ENCODE measurements at places on chromosomes 2 and 18. TPM values are rescaled to one million over a fixed set of nuclear protein-coding genes. Genes with fewer than 3 reads are reported as not detected.

Gene OTOS
- total RNA-seq, result not detected

Gene IL36RN
- not detected for total RNA-seq

Gene CELF4
- total RNA-seq, result not detected

DNA sequence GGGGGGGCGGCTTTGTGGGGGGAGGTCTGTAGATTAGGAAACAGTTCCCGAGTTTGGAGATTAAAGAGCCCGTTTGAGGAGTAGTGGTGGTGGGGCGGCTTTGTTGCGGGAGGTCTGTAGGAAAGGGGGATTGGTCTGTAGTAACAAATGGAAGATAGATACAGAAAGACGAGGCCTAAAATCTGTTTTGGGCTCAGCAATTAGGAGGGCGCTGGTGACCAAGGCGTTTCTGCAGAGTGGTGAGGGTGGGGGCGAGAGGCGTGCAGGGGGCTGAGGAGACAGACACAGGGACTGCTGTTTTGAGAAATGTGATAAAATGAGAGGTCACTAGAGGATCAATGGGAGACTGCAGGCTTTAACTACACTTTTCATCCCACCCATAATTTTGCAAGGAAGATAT lies 1.6 kb upstream of the ADNP2 start:
- DNase-seq, result no peak

DNA sequence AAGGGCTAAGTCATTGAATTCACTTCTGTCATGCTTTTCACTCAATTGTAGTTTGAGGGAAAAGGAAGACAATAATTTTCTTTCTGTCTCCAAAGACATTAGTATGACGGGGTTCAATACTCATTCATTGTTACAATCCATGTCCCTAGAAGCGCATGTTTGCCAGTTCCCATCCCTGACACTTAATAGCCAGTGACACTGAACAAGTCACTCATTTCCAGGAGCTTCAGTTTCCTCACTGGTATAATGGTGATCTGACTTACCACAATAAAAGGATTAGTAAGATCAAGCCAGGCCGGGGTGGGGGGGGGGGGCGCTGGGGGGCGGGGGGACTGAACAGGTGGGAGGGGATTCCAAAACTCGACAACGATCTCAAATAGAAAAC lies 144.8 kb upstream of the MAP3K20 start:
- DNase-seq, result no peak

DNA sequence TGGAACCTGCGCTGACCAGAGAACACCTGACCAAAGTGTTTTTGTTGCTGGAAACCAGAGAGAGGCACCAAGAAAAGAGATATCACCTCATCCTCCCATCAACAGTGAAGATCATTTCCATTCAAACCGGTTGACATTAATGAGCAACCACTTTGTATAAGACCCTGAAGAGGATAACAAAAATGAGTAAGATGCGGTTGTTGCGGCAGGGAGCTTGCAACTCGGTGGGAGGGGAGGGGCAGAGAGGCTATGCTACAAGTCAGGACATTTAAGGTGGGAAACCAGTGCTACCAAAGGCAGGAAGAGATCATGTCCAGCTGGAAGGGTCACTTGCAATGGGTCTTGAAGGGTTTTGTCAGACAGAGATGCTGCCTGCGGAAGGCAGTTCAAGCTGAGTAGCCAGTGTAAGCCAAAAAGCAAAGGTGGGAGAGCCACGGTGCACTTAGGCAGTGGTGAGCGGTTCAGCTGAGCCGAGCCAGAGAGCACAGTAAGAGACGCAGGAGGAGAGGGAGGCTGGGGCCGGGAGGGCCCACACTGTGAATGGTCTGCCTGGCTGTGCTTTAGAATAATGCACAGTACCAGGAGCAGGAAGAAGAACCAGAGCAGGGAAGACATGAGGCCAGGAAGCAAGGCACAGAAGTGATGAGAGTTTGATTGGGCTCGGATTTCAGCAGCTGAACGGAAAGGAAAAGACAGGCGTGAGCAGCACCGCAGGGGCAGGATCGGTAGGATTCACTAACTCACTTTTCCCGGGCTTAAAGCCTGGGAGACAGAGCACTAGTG lies 24.4 kb upstream of the DTNB start:
- DNase-seq, result no peak

DNA sequence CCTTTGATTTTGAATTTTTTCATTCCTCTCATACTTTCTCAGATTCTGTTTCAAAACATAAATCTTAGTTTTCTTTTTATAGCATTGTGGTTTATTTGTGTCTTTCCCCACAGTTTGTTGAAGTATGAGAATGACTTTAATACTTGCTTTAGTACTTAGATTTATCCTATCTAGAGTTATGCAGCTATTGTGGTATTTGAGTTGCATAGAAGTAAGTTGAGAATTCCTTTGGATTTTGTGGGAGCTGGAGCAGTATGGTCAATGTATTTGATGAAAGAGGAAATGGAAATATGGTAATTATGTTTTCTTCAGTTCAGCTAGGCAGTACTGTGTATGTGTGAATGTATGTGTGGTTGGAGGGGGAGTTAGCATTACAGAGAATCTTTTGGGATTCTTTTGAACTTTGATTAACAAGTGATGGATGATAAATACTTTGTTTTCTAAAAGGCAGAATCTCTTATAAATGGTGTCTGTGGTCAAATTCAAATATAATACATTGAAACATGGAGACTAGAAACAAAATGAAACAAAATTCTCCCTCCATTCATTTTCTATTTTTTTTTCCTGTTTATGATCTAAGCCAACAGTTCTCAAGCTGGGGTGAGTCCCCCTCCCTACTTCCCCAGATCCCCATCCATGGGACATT lies 3.0 kb downstream of the ACVR2A start:
- no peak for DNase-seq

DNA sequence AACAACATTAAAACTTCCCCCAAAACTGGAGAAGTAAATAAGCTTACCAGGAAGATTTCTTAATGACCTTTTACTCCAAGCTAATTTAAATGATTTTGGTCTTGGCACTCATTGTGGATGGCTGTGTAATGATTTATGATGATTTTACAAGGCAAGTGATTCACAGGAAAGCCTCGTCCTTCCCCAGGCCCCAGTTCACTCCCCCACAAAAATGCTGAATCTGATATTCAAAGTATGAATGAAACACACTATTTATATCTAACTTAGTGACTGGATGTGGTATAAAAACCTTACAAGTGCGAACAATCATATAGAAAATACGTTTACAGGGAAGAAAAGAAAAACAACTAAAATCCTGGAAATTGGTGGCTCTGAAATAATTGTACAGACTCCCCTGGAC lies 49.8 kb downstream of the ZNF516 start:
- no peak for DNase-seq

DNA sequence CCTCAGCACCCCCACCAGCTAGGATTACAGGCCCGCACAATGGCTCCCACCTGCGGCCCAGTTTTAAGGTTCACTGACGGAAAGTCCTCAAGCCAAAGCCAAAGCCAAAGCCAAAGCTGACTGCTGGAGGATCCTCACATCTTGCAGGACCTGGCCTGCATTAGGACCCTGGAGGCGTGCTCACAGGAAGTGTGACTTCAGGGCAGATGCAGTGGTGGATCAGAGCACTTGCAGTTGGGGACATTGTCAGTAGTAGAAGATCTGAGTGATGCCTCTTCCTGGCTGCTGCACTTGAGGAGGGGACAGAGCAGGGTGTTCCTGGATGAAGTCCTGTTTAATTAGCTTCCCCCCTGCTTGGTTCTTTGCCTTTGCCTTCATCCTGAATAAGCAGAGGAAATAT lies 69.0 kb upstream of the ALPP start:
- peak; percentile 48 for DNase-seq

DNA sequence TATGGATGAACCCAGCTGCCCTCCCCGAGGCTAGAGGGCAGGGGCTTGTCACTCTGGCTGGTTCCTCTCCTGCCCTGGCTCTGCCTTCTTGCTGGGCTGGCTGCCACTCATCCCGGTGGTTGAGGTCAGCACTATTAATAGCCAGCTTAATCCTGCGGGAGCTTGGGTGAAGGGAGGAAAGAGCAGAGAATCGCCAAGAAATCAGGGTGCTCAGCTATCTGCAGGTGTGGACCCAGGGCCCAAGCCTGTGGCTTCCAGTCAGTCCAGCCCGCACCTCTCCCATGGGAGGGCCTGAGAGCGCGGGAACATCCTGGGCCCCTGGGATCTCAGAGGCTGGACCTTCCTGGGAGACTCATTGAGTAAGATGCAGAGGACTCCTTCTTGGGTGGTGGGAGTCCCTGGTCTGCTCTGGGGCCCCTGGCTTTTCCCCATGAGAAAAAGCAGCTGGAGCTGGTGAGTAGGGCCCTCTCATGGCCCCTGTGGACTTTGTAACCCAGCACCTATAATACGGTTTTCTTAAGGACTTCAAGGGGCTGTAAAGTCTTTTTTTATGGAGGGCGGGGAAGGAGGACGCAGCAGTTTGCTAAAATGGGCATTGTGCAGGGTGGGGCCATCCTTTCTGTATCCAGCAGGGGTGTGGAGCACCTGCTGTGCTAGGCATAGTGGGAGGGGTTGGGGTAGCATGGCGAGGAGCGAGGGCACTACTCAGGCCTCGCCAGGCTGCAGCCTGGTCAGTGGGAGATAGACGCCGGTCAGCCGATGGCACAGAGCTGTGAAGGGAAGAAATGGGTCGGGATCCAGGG lies 27.4 kb upstream of the CNNM3 start:
- no peak for DNase-seq

Measured in OCI-LY7 (cell line).